ENCODE measurements at places on chromosomes 1 and 21. TPM values are rescaled to one million over a fixed set of nuclear protein-coding genes. Genes with fewer than 3 reads are reported as not detected.
A peak's percentile ranks its signal among the peaks of the same experiment; 100 is the strongest.

The BCL2L15 gene
- total RNA-seq, result 0.72 TPM

The ZSCAN20 gene
- total RNA-seq, result 8.5 TPM

DNA sequence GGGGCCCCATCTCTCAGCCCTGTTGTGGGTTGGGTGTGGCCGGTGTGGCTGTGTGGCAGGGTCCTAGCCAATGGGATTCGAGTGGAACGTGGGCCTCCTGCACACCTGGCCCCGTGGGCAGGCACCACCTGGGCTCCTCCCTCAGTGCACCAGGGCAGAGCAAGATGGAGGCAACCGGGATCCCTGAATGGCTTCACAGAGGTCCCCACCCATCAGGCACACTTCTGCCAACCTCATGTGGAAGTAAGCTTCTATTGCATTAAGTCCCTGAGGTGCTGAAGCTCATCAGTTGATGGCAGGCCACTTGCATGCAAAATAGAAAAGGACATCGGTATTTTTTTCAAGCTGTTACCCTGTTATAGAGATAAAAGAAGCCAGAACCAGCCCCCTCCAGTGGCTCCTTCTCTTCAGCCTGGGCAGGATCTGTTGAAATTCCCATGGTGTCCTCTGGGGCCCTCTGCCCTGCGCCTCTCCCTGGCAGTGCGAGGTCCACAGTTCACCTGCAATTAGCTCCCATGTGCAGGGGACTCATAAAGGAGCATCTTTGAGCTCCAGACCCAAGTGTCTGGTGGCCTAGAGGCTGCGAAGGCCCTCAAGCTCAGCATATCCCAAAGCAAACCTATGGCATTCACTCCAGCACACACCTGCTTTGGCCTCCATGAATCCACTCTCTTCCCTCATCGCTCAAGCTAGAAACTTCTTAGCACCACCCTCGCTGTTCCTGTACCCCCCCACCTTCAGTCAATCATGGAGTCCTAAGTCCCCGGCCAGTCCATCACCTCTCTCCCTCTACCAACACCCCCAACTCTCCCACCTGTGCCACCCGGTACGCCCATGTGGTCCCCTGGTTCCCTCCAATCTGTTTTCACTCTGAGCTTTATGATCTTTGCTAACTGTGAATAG is 2.1 kb upstream of the SLC45A1 start:
- DNase-seq, result no peak

- DNase-seq, result no peak
These were observed 16.3 kb downstream of the CAPZB start for GRCh38 chr1:19469004-19469403.

- DNase-seq, result no peak
These were observed 31.2 kb upstream of the MORC3 start for GRCh38 chr21:36288651-36289243.

The FCGR3A gene
- total RNA-seq, result 5.6 TPM

DNA sequence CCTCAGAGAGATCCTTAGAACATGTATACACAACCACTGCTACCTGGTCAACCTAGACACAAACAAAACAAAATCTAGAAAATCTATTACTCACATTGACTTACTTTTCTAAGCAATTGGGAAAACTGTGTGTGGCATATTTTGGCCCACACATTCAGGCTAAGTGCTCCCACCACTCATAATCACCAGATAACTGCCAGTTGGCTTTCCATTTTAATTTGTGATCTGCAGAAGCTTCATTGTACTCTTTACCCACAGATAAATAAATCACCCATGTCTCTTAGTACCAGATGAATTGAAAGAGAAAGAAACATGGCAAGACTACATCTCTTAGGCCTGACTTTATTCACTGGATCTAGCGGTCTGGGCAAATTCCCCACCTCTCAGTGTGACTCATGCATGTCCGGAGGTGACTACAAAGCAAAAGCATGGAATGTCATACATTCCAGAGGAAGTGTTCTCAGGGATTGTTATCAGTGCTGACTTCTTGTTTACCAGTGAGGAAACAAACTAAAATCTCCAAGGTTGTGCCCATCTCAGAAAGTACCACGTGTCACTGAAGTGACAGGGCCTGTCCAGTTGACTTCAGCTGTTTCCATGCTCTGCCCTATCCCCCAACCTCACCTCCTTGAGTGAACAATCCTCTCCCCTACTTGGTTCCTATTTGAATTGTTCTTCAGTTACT is 52.4 kb upstream of the BCL10 start:
- DNase-seq, result no peak

DNA sequence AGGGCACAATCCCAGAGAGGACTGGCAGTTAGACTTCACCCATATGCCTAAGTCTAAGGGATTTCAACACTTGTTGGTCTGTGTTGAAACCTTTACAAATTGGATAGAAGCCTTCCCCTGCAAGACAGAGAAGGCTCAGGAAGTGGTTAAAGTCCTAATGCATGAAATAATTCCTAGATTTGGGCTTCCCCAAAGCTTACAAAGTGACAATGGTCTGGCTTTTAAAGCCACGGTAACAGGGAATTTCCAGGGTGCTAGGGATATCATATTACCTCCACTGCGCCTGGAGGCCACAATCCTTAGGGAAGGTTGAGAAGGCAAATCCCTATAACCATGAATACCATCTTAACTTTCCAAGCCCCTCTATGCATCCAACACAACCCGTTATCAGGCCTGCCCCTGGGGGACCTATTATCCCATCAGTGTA is 3.3 kb upstream of the FMO4 start:
- no peak for DNase-seq

The SPATA45 gene
- 4.7 TPM for total RNA-seq

GRCh38 chr1:180906511-180906910 is 6.2 kb upstream of the KIAA1614 start:
- DNase-seq, result no peak

DNA sequence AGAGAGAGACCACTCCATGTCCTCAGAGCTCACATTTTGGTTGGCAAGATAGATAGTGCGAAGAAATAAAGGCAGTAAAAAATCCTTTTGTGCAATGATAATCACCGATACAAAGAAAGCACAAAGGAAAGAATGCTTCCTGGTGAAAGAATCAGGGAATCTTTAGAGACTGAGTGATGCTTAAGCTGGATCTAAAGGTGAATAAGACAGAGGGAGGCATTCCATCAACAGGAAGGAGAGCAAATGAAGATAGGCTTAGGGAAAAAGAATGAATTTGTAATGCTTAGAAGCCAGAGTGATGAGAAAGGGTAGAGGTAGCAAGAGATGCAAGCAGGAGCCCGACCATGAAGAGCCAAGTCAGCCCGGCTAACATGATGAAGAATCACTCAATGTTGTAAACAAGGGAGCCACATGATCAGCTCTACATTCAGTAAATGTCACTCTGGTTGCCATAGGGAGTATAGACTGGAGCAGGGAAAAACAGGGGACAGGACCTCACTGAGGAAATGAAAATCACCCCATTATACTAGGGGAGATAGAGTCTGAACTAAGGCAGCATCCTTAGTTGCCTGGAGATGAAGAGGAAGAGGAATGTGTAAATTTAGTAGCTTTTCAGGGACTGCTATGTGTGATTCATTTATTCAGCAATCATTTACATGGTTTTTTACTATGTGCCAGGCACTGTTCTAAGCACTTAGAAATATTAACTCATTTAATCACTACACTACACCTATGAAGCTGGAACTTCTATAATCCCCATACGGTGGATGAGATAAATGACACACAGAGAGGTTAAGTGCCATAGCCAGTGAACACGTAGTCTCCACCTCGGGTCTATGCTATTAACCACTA is 402.6 kb upstream of the NFIA start:
- no peak for DNase-seq

The LRRN2 gene
- 10.3 TPM for total RNA-seq

GRCh38 chr1:153565529-153566374 is at the start of gene S100A2:
Gene S100A2, minus strand, starts transcription at chr1:153565844. Its CDS starts 1,967 bp downstream, at chr1:153563877.
- no peak for DNase-seq

The C1orf87 gene
- total RNA-seq, result 1.1 TPM

- DNase-seq, result peak; percentile 61
These were observed 158.2 kb downstream of the ZSCAN20 start for GRCh38 chr1:33630686-33631085.

The KPRP gene
- total RNA-seq, result not detected

DNA sequence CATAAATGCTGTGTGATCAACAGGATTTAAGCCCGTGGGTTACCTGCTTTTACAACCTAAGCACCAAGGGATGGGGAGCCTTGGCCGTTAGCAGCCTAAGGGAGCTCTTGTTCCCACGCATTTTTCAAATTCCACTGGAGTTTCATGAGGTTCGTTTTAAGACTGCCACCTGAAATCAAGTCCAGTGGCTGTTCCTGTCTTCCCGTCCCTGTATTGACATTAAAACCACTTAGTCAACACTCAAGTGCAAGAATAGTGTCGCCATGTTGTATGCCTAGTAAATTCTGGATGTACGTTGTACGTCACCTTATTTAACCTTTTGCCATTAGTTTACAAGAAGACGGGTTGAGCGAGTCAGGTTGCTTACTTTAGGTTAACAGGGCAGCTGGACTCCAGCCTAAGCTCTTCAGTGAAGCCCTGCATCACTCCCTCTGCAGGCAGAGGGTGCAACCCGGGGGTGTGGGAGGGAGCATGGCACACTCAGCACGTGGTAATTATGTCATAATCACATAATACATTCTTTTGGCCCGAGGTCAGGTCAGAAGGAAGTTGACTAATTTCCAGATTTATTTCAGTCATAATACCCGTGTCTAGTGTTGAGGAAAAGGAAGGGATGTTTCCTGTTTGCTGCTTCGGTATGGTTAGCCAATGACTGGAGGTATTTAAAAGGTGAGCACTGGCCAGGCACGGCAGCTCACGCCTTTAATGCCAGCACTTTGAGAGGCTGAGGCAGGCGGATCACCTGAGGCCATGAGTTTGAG is 42.5 kb downstream of the CNST start:
- peak; percentile 17 for DNase-seq

The LCE1B gene
- not detected for total RNA-seq

- no peak for DNase-seq
These were observed 47.3 kb upstream of the PLPPR4 start for GRCh38 chr1:99216956-99217355.

The PLA2G5 gene
- 2.1 TPM for total RNA-seq

DNA sequence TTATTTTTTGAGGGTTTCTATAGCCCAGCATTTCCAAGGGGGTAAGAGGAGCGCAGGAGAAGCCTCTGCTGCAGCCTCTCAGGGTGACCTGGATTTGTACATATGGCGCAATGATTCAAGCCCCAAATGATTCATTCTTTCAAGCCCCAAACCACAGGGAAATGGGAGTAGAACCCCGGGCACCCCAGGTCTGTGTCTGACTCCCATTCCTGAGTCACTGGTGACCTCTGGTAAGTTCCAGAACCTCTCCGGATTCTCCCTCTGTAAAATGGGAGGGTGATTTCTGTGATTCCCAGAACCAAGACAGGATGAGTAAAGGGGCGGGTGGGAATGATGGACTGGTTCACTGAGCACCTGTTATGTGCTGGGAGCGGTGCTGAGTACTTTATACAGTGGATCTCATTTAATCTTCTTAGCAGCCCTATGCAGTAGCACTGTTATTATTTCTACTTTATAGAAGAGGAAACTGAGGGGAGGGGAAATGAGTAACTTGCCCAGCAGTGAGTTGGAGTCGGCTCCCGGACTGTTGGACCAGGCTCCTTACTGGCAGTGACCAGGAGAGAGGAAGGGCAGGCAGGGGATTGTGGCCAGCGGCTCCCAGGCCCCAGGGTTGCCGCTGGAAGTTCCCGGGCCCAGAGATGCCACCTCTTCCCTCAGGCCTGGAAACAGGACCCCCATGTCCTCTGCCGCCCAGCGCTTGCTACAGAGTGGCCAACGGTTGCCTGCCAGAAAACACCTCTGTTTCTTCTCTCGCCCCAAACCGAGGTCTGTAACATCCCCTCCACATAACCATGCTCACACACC is 20.3 kb upstream of the SLC26A9 start:
- no peak for DNase-seq

The TNNI3K gene
- 4.1 TPM for total RNA-seq

- DNase-seq, result no peak
These were observed 99.9 kb upstream of the SGIP1 start for GRCh38 chr1:66434096-66434495.

DNA sequence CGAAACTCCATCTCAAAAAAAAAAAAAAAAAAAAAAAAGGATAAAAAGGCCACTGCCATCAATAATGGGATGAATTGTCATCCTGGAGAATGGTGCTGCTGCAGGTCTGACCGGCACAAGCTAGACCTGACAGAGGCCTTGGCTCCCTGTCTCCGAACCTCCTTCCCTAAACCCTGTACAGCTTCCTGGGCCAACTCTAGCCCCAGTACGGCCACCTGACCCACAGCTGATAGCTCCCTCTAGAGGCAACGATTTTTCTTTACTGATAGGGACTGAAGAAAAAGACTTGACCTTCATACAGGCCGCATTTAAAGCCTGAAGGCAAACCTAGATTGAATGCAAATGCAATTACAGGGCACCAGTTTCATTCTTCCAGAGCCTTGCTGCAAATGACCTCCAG is 30.7 kb downstream of the NOL9 start:
- DNase-seq, result peak; percentile 31

The NID1 gene
- 93.0 TPM for total RNA-seq

The RPTN gene
- not detected for total RNA-seq

The EPHA8 gene
- 4.6 TPM for total RNA-seq

The TMEM240 gene
- total RNA-seq, result 12.3 TPM

DNA sequence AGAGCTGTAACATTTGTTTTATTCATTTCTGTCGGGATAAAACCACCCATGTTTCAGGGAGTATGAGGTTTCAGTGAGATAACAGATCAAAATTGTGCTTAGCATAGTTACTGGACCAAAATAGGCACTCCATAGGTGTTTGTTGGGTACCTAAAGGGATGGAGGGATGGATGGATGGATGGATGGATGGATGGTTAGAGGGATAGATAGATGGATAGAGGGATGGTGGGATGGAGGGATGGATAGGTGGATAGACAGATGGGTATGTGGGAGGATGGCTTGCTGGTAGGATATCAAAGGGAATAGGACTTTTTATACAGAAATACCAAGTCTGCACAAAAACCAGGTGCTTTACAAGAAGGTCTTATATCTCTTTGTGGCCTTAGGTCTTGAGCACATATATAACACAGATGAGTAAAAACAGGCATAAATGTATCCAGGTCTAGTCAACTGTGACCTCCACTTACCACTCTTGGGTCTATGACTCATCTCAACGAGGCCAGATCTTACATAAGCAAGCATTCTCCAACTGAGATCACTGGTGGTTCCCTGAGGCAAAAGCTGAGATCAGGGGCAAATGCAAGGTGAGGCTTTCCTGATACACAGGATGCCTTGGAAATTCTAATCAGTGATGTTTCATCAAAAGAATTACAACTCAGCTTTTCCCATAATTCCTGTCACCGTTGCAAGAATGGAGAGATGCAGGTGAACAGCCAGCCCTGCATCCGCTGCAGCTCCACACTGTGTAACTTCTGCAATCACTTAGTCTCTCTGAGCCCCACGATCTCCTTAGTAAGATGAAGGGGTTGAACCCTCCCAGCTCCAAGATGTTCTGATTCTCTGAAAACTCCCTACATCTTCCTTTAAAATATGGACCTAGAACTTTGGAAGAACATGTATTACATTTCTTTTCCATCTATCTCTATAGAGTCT is 32.0 kb downstream of the PTAFR start:
- DNase-seq, result no peak

GRCh38 chr1:228935855-228936727 is 200.8 kb downstream of the RHOU start:
- no peak for DNase-seq

DNA sequence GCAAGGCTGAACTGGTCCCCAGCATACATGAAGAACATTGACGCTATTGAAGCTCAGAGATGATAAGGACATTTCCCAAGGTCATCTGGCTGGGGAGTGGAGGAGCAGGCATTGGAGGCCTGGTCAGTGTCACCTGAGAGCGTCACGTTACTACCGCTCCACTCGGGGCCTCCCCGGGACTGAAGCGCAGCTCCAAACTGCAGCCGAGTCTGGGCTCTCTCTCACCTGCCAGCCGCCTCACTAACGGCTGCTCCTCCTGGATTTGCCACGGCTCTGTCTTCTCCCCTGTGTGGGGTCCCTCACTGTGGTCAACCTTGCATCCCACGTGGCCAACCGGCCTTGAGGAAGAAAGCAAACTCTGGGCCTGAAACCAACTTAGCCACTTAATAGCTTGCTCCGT is 111.3 kb downstream of the ADSS2 start:
- no peak for DNase-seq
